AG09309 (cell line): ENCODE measurements at places on chromosomes 3 and 15.

- no peak for DNase-seq
Measured at GRCh38 chr15:101307048-101307896, 12.2 kb upstream of the SNRPA1 start.

DNA sequence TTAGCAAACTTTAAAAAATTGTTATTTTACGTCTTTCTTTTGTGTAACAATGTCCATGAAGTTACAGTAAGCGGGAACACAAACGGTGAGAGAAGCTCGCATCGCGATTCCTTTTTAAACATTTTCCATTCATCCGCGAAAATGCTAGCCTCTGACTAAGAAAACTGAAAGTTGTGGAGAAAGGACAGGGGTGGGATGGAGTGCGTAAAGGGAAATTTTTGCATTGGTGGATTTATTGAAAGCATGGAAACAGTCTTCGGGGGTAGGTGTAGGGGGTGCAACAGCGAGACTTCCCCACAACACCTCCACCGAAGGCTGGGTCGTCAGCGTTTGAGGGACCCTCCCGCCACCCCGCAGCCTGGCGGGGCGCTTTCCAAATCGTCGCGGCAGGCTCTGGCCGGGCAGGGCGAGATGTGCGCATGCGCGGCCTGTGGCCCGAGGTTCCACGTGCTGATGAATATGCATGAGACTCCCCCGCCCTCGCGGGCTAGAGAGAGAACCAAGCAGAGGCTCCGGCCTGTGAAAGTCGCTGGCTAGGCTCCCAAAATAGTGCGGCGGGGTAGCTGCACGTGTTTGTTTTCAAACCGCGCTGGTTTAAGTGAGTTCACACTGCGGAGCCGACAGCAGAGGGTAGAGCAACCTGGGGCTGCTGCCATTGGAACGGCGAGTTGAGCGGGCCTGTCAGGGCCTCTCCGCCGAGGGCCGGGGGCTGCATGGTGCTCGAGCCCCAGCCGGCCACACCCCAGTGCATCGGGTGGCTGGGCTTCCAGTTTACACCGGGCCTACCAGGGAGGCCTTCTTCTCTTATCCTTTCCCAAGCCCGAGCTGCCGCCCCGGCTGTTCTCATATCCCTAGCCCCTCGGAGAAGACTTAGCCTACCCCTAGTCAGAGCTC is 9.9 kb downstream of the ZIC1 start:
- DNase-seq: no peak

GRCh38 chr3:183259621-183260020 is 6.6 kb downstream of the B3GNT5 start:
- DNase-seq: no peak

DNA sequence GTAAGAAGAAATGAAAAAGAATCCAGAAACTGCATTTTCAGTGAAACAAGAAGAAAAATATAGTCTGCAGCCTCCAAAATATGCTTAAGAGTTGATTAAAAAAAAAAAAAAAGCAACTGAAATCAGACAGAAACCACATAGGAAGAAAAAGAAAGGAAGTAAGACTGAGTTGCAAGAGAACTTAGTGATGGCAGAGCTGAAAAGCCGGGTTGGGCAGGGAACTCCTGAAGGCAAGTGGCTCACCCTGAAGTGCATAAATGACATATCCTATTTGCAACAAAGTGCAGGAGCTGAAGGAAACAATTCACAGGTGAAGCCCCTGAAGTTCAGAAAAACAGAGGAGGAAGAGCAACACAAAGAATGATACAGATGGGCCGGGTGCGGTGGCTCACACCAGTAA is 108.8 kb upstream of the SLC25A36 start:
- DNase-seq: no peak

DNA sequence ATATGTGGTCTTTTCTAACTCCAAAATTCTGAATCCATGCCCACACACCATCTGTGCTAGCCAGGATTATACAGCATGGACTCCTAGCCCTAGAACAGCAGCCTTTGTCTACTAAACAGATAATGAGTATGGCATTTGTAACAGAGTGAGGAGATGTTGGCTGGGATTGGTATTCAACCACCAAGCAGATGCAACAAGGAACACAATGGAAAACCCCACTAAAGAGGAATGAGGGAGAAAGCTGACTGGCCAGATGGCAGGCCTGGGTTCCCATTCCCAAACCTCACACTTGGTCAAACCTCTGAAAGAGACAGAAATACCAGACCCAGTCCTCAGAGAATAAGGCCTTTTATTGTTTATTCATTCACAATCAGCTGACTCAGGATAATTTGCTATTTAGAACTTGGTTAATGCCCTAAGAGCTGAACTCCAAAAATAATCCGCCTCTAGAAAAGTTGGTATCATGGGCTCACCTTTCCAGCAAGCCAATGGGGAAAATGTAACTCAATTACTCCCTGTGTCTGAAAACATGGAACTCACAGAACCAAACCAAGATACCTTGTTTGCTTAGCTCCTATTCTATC is 145.6 kb downstream of the LRRC3B start:
- DNase-seq: no peak

- DNase-seq: peak; percentile 70
Measured at GRCh38 chr3:188578576-188579363, 424.8 kb downstream of the LPP start.

- DNase-seq: no peak
Measured at GRCh38 chr3:19052874-19053273, 95.4 kb upstream of the KCNH8 start.

DNA sequence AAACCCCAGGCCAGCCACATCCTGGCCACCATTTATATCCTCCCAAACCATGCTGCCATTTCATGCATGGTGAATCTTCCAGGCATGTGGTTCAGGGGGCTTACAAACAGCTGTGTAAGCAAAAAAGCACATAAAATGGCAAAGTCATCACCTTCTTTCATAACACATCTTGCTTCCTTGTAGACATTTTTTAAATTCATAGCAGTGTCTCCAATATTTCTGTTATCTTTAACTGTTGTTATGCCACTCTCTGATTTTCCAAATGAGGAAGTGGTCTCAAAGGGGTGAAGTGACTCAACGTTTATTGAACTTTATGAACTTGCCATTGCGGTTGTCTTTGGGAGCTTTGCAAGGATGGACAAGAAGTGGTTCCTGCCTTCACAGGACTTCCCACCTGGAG is 264.4 kb downstream of the MEX3B start:
- no peak for DNase-seq

GRCh38 chr3:151282921-151283320 is 4.6 kb upstream of the P2RY14 start:
- DNase-seq: no peak

DNA sequence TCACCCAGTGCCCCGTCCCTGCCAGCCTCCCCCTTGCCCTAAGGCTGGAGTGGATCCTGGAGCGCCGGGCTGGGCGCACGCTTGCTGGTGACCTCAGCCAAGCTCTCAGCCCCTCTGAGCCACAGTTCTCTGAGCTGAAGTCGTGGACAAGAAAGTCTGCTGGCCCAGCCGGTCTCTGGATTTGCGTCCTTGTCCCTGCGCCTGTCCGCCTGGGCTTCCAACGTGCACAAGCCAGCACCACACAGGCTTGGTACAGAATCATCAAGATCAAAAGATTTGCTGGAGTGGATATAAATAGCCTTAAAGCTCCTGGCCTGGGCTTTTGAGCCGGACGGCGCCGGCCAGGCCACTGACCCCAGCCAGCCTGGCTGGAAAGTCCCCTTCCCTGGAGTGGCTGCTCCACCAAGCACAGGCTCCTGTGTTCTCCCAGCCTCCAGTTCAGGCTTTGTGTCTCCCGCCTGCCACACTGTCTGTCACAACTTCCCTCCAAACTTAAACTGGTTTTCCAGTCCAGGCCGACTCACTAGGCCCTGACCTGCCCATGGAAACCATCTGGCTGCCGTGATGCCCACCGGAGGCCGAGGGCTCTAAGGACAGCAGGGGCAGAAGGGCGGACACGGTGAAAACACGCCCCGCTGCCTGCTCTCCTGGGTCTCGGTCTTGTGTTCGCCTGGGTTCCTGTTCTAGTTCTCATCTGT is 156.2 kb downstream of the NUP210 start:
- DNase-seq: no peak

- DNase-seq: no peak
Measured at GRCh38 chr3:31793821-31794220, 187.2 kb downstream of the OSBPL10 start.

DNA sequence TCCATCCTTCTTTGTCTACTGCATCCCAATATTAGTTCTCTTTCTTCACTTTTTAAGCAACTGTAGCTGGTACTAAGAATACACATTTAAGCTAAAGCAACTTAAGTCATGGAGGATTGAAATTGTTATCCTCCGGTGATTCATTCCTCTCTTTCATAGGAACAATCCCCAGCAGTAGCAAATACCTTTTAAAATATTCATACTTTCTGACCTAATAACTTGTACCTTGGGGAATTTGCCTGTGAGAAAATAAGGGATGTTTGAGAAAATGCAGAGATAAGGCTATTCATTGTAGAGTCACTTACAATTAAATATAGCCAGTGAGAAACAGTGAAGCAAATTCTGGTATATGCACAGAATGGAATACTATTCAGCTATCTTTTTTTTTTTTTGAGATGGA is 66.0 kb downstream of the VPS13C start:
- peak; percentile 37 for DNase-seq

DNA sequence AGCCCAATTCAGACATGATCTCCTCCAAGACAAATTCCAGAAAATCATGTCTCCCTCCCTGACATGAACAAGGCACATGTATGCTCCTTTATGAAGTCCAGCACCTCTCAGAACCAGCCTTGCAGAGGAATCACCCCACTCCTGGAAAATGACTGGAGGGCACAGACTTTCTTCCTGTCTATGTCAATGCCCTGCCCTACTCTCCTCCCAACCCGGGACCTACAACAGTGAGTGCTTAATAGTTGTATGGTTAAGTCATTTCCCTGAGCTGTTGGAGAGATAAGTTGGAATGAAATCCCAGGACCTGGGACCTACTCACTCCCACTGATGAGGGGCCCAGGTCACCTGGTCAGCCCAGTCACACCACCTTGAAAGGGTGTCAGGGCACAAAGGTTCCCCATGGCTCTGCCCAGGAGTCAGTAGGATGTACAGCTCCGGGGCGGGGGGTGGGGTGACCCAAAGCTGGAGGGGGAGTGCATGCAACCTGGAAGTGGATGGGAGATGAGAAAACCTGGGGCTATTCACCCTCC is 80.1 kb upstream of the HERC1 start:
- DNase-seq: no peak

- DNase-seq: peak; percentile 42
Measured at GRCh38 chr3:58433400-58434167, at the start of gene PDHB. PDHB (minus strand) TSS chr3:58433832; CDS start chr3:58433809, 23 bp downstream.

DNA sequence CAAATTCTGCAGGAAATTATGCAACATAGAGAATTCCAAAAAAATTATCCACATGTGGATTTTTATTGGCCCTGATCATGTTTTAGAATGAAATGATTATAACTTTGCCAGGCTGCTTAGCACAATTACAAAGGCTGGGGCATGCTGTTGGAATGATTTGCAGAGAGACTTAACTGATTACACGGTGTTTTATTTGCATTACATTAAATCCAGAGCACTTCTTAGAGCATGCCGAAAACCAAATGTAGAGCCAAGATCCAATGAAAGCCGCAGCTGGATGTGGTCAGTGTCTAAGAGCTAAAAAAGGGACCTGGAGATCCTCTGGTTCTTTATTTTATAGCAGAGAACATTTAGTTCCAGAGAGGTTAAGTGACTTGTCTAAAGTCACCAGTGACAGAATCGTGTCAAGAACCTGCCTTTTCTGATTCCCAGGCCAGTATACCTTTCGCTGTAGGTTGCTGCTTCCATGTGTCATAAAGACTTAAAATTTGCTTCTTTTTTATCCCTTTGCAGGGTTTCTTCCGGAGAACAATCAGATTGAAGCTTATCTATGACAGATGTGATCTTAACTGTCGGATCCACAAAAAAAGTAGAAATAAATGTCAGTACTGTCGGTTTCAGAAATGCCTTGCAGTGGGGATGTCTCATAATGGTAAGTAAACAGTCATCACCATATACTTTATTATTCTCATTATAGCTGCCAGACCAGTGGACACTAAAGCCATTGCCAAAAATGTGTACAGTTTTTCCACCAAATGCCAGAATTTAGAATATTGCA is 92.0 kb upstream of the TSEN2 start:
- DNase-seq: no peak

DNA sequence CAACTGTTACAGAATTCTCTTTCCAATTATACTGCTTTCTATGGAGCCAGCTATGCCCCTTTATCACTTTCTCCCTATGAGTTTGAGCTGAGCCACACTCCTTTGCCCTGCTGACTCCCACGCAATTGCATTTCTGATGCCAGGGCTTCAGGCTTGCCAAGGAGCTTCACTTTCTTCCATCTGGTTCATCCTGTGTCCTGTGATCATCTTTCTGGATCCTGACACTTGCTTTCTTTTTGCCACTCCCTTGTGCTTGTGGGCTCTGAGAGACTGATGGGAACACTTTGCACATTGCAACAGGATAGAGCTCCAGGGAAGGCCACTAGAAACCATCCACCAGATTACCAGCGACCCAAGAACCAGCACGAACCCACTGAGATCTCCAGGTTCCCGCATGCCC is 77.0 kb upstream of the SEC13 start:
- no peak for DNase-seq

- no peak for DNase-seq
Measured at GRCh38 chr3:40877631-40878463, 321.5 kb upstream of the CTNNB1 start.

GRCh38 chr3:23183731-23184130 is 19.4 kb upstream of the UBE2E2 start:
- DNase-seq: peak; percentile 24

GRCh38 chr3:13296662-13297061 is 123.5 kb downstream of the NUP210 start:
- no peak for DNase-seq

DNA sequence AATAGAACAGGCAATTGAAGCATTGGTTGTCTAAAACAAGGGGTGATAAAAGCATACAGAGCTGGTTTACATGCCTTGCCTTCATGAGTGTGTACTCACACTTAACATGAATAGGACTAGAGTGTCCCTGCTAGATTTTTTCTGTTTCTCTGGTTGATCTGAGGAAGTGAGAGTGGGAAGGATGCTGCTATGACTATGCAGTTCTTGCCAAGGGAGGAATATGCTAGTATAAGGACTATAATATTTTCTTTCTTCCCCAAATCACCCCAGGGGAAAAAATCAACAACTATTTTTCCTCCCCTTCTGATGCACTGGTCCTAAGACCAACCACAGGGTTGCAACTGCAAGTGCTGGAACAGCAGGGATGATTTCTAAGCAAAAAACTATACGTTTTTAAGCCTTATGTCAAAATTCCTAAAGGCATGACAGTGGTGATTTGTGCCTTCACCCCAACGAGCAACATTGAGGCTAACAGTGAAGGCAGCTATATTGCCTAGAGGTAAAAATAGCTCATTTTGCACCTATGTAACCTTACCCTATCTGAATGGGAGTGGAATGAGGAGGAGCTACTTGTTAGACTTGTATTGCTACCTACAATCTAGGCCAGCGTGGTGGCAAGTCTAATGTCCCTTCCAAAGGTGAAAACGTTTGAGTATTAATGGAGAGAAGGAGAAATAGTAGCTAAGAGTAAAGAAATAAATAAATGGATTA is 33.5 kb upstream of the USP8 start:
- DNase-seq: no peak

DNA sequence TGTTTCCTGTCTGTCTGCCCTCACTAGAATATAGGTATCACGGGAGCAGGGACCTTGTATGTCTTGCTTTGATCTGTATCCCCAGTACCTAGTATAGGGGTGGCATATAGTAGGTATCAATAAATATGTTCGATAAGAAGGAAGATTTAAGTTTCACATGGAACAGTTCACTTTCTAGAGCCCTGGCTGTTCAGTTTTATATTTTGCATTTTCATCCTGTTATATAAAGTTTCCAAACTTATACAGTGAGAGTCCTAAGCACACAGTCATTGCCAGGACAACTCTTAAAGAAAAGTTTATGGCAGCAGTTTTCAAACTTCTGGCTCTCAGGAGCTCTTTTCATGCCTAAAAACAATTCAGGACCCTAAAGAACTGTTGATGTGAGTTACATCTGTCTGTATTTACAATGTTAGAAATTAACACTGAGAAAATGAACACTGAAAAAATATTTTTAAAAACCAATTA is 13.4 kb downstream of the ITPR1 start:
- no peak for DNase-seq
